NCI-H1436 treated with DMSO at 0.1 percent for 48 hours (cell line): ENCODE measurements at places on chromosomes 5 and 9.

GRCh38 chr5:116566251-116566650 is 8.4 kb downstream of the SEMA6A start:
- no peak for DNase-seq

- DNase-seq, result no peak
Observed at GRCh38 chr5:54795284-54795683, 190.1 kb downstream of the ESM1 start.

DNA sequence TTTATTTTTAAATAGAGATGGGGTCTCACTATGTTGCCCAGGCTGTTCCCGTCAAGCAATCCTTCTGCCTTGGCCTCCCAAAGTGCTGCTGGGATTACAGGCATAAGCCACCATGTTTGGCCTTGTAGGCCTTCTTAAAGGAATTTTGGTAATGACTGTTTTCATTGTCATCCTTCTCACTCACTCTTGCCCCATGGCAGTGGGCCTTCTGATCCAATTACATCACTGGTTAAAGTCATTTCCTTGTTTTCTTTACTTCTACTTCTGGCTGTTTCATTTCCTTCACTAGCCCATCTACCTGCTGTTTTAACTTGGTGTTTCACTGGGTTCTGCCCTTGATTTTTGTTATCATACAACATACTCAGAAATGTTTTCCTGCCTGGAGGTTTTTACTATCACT is 20.1 kb upstream of the NIM1K start:
- no peak for DNase-seq

- DNase-seq, result no peak
Observed at GRCh38 chr5:42855811-42856210, 44.1 kb upstream of the SELENOP start.

DNA sequence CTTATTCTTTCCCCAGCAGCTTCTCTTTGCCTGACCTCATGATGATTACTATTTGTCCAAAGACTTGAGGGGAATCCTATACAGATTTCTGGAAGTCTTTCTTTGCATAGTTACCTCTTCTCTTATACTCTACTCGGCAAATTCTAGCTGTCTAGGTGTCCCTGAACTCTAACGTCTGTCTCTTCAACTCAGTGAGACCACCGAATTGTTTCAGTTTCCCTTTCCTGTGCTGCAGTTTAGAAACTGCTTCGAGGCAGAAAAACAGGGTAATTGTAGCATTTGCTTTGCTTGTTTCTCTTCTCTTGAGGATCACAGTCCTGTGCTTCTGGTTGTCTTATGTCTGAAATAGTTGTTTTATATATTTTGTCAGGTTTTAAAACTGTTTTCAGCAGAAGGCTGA is 14.8 kb downstream of the LVRN start:
- no peak for DNase-seq

DNA sequence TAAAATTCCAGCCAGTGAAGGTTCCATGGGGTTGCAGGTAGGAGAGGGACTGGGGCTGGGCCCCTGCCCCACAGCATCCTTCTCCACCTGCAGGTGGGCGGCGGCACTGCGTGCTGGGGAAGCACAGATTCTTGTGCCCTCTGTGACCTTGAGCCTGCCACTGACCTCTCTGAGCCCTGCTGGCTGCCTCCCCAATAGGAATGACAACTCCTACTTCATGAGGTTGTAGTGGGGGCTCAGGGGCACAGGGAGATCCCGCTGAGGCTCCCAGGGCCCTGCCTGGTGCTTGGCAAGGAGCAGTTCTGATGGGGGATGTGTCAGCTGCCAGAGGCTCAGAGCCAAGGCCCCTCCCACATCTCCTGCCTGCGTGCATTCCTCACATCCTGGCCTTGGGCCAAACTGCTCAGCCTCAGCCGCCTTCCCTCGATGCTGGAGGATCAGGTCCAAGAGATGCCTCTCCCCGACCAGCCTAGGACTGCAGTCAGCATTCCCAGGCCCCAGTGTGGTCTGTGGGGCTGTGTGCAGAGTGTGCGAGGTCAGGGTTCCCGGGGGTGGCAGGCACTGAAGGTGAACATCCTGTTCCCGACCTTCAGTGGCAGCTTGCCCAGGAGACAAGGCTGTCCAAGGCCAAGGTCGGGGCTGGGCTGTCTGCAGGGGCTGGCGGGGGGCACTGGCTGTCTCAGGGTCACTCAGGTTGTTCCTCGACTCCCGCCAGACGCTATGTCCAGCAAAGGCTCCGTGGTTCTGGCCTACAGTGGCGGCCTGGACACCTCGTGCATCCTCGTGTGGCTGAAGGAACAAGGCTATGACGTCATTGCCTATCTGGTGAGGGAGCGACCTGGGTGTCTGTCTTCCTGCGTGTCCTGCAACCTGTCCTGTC is 7.0 kb downstream of the ASS1 start:
- no peak for DNase-seq
